ENCODE measurements at places on chromosomes 12 and 14. TPM values are rescaled to one million over a fixed set of nuclear protein-coding genes. Genes with fewer than 3 reads are reported as not detected.

NRXN3 gene
- total RNA-seq, result 0.74 TPM

LRTM2 gene
- 0.05 TPM for total RNA-seq

TDP1 gene
- 13.9 TPM for total RNA-seq

LRRC10 gene
- not detected for total RNA-seq

TAS2R8 gene
- total RNA-seq, result not detected

LTBR gene
- 229 TPM for total RNA-seq

RAPGEF3 gene
- total RNA-seq, result 0.85 TPM

BMP4 gene
- total RNA-seq, result 1.6 TPM

BCL11B gene
- 0.38 TPM for total RNA-seq

STXBP6 gene
- 2.4 TPM for total RNA-seq

NGB gene
- not detected for total RNA-seq
